ENCODE measurements at places on chromosomes 2 and 18.

DNA sequence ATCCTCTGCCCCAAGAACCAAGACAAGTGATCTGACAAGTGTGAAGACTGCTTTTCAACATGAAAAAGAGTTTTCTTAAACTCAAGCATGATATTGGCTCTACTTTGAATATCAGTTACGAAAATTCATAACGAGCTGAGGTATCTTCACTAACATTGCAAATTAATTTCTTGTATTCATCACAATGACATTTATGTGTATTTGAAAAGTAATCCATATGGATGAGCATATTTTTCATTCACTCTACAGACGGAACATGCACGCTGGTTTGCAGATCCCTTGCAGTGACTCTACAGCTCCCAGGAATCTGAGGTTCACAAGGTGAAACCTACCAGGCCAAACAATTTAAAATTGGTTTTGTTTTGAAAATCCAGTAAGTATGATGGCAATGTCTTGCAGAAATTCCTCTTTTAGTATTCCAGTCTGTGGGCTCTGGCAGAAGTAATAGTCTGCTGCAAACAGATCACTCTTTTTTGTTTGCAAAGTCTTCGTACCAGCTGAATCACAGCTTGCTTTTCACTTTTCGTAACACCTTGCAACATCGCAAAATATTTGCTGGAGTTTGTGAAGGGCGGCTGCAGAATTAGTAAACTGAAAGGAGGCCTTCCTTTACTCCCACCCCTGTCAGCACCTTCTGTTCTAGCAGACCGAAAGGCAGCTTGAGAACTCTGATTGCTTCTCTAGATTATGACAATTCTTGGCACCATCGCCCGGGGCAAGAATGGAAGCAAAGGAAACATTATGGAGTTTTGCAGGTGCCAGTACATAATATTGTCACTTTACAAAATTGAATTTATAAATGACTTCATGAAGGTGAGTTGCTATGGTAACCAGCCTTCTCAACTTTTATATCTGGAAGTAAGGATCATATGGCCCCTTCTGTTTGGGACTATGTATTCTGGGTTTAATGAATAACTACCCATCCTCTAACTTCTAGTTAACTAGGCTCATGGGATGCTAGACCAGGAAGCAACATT is 168.7 kb downstream of the TMEM247 start:
- DNase-seq, result no peak

DNA sequence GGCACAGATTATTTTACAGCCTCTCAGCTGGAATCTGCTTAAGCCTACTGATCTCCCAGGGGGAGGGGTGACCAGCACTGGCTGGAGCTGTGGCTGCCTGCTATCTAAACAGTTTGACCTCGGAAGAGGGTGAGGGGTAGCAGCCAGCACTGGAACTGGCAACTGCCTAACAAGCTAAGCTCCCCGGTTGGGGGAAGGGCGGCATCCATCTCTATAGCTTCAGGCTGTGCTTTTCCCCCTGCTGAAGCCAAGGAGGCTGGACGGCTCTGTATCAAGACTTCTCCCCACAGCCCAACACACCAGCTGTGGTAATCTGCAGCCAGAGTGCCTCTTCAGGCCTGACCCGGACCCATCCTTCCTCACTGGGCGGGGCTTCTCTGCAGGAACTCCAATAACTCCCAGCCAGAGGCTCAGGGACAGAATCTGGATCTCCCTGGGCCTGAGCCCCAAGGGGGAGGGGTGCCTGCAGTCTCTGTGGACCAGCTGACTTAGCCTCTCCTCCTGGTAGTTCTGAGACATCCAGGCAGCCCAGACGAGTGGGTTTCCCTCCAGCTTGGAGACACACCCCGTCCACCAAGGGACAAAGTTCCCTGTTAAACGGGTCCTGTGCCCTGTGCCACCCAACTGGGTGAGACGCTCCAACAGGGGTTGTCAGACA is 560.2 kb downstream of the LRP1B start:
- no peak for DNase-seq

GRCh38 chr2:32641180-32641579 is 13.3 kb downstream of the TTC27 start:
- DNase-seq, result no peak

- DNase-seq, result no peak
Observed at GRCh38 chr2:79191816-79192215, 32.3 kb upstream of the REG3A start.

DNA sequence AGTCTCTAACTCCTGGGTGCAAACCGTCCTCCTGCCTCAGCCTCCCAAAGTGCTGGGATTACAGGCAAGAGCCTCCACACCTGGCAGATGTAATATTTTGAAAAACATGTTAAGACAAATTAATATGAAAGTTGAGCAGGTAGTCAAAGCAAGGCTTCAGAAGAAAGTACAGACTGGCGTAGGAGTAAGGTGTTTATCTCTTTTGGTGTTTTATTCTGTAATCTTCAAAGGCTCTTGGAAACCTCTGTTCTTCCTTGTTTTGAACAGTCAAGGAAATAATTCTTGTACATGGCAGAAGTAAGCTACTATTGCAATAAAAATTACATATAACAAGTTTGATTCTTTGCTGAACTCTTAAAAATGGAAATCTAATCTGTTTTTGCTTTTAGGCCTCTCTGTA is 5.3 kb downstream of the RNF138 start:
- no peak for DNase-seq

DNA sequence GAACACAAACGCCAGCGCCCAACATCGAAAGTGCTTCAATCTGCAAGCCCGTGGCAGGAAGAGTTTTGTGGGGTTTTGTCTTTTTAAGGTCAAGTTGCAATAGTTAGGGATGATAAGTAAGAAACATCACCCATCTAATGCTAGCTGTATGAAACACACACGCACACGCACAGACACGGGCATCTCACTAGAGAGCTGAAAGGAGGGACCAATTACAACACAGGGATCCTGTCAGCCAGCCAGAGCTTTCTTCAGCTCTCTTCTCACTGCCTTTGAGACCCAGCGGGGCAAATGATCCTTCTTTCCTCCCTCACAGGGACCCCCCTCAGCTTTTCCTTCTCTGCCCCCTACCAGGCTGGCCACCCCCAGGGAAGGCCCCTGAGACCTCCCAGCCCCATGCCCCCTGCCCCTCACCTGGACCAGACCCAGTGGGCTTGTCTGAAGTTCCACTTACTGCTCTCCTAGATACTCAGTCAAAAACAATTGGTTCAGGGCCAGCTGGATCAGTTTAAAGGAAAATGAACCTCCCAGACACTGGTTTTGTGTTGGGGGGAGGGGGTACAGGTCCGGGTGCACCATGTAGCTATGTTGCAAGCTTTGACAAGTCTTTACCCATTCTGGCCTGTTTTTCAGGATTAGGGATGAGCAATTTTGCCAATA is 17.9 kb downstream of the CYP26B1 start:
- DNase-seq, result no peak

DNA sequence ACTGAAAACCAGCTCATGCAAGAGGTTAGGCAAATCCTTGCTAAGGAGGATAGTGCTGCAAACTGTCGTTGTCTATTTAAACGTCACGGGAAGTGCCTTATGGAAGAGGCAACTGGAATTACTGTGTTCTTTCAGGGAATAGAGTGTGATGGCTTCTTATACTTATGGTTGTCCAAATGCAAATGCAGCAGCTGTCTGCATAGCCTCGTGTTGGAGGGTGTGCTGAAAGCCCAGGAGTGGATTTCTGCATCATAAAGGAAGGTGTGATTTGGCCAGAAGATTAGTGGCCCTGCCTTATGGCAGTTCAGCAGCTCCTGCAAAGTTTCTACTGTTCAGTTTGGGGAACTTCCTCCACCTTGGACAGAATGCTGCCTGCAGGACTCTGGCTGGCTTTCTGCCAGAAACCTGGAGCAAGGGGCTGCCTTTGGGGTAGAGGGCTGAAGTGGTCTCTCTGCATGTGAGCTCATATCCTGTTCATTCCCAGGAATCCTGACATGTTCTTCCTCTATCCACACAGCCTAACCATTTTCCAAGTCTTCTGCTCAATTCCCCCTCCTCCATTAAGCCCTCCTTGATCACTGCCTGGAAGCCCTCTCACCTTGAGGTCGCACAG is 321.2 kb upstream of the CXCR4 start:
- no peak for DNase-seq

DNA sequence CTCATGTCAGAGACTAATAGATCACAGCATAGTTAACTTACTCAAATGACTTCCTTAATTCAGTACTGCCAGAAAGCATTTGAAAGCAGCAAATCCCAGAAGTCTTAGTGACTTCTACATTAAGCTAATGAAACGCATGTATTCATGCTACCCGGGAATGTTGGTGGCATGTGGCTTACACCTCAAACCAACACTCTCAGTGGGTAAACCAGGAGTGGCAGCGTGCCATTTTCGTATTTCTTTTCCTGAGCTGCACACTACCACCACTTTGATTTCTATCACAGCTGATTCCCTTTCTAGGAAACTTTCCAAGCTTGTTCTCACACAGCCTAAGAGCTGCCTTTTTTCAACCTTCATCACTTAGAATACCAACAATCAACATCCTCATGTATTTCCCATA is 646.6 kb downstream of the NRXN1 start:
- DNase-seq, result no peak

- DNase-seq, result no peak
Observed at GRCh38 chr2:140630557-140630956, 1500.3 kb downstream of the LRP1B start.

DNA sequence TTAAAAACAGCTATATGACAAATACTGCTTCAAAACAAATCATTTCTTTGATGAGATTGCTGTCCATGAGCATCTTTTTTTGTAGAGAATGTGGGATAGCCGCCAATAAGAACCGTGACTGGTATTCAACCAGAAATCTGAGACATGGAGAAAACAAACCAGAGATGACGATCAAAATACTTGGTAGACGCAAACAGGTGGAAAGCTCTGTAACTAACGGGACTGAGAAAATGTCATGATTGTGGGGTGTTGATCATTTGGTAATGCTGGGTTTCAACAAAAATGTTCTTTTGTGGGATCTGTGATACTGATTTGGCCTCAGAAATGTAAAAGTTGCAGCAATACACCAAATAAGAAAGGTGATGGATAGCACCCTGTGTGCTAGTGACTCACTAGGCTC is 364.8 kb downstream of the NYAP2 start:
- DNase-seq, result no peak

DNA sequence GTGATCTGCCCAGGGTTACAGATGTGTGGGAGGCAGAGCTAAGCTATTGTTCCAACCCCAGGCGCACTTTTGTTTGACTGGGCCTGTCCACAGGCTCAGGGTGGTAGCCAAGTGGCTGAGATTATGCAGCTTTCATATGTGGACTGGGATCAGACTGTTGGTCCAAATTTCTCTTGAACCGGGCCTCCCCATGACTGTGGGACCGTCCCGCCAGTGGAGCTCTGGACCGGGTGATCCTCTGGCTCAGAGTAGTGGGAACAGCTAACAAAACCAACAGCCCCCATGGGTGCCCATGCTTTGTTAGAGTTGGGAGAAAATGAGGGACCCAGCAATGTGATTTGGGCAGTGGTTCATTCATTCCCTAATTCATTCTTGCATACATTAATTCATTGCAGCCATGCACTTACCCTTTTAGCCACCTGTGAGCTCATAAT is 86.8 kb upstream of the HS6ST1 start:
- no peak for DNase-seq

DNA sequence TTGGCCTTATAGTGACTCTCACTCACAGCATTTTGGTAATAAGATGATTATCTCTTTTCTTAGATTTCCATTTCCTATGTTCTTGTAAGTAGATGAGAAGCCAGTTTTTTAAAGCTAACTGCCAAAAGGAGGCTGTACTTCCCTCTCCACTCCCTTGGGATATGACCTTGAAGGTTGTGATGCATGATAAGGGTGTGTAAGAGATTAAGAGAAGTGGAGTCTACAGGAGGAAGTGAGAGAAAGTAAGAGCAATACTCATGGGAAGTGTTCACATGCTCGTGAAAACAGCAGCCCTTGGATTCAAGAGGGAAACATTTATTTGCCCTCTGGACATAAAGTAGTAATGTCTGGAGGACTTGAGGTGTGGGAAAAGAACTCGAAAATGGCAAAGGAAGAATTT is 171.5 kb downstream of the EVA1A start:
- DNase-seq, result no peak

- DNase-seq, result no peak
Observed at GRCh38 chr18:75005626-75006025, 203.3 kb downstream of the PTGR3 start.

GRCh38 chr2:200681697-200682096 is 95.9 kb downstream of the AOX1 start:
- no peak for DNase-seq

DNA sequence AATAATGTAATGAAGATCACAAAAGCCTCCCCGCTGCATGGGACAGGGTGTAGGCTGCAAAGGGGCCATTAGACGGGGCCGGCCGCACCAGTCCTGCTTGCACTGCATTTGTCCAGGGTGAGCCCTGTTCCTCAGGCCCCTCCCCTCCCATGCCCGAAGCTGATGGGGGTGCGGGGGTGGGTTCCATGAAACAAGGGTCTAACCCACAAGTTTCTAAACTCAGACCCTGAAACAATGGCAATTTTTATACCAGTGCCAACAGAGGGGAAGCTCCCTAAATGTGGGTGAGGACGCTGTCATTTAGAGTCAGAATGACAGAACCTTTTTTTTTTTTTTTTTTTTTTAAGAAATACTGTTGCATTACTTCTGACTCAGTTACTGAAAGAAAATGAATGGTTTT is 39.7 kb downstream of the HS6ST1 start:
- no peak for DNase-seq

DNA sequence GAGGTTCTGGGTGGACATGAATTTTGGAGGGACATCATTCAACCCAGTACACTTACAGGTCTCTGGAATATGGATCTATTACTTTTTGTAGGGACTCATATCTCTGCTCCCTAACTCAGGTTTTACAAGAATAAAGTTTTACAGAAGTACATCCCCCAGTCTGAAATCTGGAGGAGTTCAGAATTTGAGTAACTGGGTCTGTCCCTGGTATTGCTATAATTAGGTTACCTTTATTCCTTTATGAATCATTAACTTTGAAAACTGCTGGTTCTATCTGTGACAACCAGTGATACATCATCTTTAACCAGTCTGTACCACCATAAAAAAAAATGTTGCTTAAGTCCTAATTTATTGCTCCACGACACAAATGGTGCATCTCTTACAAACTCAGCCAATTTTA is 59.9 kb downstream of the INSIG2 start:
- DNase-seq, result no peak

- no peak for DNase-seq
Observed at GRCh38 chr18:48723837-48724236, 185.0 kb downstream of the CTIF start.

GRCh38 chr2:3114406-3115185 is 263.0 kb downstream of the EIPR1 start:
- DNase-seq, result no peak

DNA sequence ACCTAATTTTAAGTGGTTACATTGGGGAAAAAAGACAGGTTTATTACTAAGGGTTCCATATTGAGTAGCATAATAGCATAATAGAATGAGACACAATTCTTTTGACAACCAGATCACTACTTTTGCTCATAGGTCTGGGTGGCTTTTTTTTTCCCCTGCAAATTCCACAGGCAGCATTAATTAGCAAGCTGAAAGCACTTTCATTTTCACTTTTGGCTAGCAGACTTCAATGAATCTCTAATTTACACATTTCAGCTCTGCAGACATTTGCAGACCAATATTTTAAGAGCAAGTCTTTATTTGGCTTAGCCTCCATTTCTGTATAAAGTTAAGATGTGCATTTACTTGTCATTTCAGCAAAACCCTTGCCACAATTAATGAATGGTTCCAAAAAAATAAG is 185.5 kb downstream of the NOL4 start:
- DNase-seq, result no peak

- DNase-seq, result no peak
Observed at GRCh38 chr2:201960305-201960704, 73.3 kb upstream of the FZD7 start.
